ENCODE measurements at places on chromosomes 2 and 18.
A peak's percentile ranks its signal among the peaks of the same experiment; 100 is the strongest.

- no peak for DNase-seq
Observed at GRCh38 chr2:226775032-226775509, 24.5 kb downstream of the IRS1 start.

DNA sequence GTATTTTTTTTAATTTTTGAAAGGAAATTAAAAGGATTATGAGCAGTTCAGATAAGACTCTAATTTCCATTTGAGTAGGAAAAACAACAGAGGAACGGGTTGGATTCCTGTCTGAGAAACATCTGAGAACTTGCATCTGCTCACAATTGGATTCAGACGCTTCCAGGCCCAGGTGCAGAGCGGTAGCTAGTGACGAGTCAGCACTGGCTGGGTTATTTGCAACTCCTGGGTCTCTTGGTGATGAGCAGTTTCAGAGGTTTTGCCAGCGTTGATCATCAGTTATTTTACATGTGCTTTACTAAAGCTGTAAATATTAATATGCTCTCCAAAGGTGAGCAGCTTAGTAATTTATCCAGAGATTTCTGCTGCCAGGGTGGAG, 39.1 kb upstream of the B3GNT7 start:
- DNase-seq = no peak

GRCh38 chr2:190506666-190507065, 27.9 kb downstream of the NEMP2 start:
- DNase-seq = no peak

- DNase-seq = no peak
Observed at GRCh38 chr18:34128436-34128835, 96.3 kb downstream of the NOL4 start.

GRCh38 chr2:98472132-98472650, 27.5 kb downstream of the INPP4A start:
- DNase-seq = no peak

GRCh38 chr2:159684796-159685195, 27.5 kb upstream of the MARCHF7 start:
- peak; percentile 72 for DNase-seq

- DNase-seq = peak; percentile 72
Observed at GRCh38 chr2:184599872-184600222, 1.5 kb downstream of the ZNF804A start.

DNA sequence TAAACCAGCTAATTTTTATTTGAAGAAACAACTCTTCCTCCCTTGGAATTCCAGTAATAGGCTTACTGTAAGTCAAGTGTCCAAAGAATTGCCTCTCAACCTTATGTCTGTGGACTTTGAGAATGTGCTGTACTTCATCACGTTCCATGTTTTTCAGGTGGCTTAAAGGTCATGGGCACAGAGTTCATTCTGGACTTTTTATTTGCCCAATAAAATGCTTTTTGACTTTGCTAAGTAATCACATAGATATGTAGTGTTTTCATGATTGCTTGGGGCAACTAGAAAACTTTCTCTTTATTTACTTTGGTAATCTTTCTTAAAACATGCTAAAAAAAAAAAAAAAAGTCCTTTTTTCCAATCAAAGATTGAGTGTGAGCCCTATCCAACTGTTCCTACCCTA, 10.4 kb upstream of the DNAH7 start:
- no peak for DNase-seq

DNA sequence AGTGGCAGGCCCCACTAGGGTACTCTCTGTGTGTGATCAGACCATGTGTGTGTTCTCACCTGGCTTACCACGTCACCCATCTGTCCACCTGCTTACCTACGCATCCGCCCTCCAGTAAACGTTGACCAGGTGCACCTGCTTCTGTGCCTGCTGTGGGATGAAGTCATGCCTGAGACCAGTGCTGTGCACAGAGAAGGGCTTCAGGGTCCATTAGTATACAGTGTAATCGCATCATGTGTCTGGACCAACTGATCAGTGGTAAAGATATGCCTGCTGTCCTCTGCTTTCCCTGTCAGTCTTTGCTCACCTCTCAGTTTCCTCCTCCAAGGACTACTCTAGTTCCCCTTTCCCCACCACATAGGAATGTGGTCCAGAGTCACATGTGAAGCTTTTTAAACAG, 109.3 kb downstream of the FHOD3 start:
- DNase-seq = no peak

GRCh38 chr2:196181484-196181883, 10.1 kb upstream of the STK17B start:
- DNase-seq = no peak

- no peak for DNase-seq
Observed at GRCh38 chr18:68298330-68298729, 416.6 kb downstream of the TMX3 start.

DNA sequence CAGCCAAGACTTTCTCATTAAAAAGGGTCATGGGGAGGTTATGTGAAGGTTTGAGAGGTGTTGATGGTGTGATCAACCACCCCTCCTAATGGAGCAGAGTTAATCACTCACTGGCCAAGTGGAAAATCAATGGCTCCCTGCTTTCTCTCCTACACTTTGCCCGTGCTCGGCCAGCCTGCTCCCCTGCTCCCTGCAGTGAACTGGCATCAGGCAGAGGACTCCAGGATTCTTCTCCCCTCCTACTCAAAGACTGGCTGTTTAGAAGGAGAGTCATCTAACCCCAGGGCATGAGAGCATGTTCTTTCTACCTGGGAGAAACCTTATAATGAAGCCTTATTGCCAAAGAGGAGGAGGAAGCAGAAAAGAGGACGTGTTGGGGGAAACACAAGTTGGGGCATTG, 74.9 kb downstream of the SGPP2 start:
- DNase-seq = no peak

DNA sequence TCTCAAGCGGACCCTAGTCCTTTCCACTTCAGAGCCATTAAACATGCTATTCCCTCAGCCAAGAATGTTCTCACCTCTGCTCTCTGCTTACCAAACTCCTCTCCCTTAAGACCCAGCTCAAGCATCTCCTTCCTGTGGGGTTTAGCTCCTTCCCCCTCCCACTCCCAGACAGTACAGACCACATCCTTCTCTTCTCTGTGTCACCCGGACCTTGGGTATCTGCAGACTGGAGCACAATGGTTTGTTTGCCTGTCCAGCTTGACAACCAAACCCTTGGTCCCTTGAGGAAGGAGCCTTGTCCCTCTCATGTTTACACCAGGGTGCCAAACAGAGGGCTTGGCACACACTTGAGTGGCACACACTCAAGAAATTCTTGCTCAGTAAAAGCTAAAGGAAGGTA, 4.1 kb upstream of the CD8A start:
- DNase-seq = no peak
